Fibroblast of the aortic adventitia (primary cell): ENCODE measurements at places on chromosomes 5 and 9.

- no peak for DNase-seq
These were observed 13.7 kb upstream of the EBF1 start for GRCh38 chr5:159113405-159113804.

GRCh38 chr9:20408513-20408912 lies 213.8 kb downstream of the MLLT3 start:
- no peak for DNase-seq

DNA sequence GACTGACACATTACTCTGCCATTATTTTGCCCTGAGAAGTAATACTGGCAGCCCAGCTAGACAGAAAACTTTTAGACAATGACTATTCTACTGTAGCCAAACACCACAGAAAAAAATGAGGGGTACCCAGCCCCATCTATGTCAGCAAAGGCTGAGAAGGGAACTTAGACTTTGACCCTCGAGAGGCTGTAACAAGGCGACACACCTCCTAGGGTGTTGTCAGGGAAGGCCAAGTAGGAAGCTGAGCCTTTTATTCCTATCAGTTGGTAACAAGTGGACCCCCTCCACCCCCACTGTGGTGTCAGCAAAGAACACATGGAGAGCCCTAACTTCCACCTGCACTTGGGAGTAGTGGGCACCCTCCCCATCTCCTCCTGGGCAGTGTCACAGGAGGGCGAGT lies 55.6 kb downstream of the SPTLC1 start:
- no peak for DNase-seq

GRCh38 chr5:131324303-131324702 lies 60.5 kb downstream of the CDC42SE2 start:
- peak; percentile 55 for DNase-seq

- DNase-seq, result peak; percentile 67
These were observed 34.7 kb upstream of the DMXL1 start for GRCh38 chr5:119036101-119036762.

- no peak for DNase-seq
These were observed 18.9 kb upstream of the ASS1 start for GRCh38 chr9:130425741-130426466.

GRCh38 chr9:121876658-121877271 lies 216.3 kb downstream of the TTLL11 start:
- DNase-seq, result peak; percentile 82

GRCh38 chr9:89525446-89526374 lies 27.8 kb upstream of the SEMA4D start:
- no peak for DNase-seq

- peak; percentile 31 for DNase-seq
These were observed 142.2 kb upstream of the ABCA1 start for GRCh38 chr9:105070176-105070575.

GRCh38 chr5:44183753-44184152 lies 205.5 kb downstream of the FGF10 start:
- DNase-seq, result no peak

GRCh38 chr5:69530561-69531405 lies 29.2 kb upstream of the GTF2H2C start:
- no peak for DNase-seq

DNA sequence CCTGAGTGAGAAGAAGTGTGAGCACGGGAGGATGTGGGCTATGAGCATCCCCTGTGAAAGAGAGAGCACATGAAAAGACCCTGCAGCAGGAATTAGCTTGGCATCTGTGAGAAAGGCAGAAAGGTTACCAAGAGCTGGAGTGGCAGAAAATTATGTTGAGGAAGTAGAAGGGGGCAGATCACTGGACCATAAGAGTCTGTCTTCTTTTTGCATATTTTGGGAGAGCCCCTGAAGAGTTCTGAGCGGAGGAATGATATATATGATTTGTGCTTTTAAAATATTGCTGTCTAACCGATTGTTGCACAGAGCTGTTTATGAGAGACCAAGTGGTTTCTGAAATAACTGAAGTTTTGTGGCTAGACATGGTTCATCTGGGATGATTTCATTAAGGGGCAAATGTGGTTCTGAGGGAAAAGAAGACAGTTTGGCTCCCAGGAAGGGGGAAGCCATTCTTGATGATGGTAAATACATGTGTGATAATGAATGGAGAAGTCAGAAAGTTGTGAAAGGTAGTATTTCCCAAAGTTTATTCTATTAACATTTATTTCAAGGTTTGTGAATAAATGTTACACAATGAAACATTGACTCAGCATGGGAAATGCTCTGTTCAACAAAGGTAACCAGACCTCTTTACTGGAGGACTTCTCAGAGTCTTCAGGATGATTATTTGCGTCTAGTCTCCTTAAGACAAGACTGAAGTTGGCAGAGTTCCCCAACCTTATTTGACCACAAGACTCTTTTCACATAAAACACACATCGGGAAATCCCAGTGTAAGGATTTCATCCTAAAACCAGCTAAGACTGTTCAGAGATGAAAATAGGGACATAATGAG lies 31.5 kb upstream of the ADRB2 start:
- peak; percentile 52 for DNase-seq

DNA sequence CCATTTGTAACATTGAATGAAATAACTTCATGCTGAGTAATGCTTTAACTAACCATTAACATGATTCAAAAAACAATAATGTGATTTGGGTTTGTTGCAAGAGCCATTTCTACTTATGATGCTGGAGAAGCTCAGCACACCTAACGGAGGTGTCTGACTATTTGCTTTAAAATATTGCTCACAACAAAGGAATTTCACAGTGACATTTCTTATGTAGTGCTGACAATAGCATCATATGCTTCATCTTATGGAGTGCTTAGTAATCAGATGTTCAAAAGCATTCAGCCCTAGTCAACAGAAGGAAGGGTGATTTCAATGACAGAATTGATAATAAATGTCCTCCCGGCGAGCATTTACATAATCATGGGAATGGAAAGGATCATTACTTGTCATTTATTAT lies 1003.3 kb upstream of the COX7C start:
- DNase-seq, result no peak
